ENCODE measurements at places on chromosomes 16 and 17.

DNA sequence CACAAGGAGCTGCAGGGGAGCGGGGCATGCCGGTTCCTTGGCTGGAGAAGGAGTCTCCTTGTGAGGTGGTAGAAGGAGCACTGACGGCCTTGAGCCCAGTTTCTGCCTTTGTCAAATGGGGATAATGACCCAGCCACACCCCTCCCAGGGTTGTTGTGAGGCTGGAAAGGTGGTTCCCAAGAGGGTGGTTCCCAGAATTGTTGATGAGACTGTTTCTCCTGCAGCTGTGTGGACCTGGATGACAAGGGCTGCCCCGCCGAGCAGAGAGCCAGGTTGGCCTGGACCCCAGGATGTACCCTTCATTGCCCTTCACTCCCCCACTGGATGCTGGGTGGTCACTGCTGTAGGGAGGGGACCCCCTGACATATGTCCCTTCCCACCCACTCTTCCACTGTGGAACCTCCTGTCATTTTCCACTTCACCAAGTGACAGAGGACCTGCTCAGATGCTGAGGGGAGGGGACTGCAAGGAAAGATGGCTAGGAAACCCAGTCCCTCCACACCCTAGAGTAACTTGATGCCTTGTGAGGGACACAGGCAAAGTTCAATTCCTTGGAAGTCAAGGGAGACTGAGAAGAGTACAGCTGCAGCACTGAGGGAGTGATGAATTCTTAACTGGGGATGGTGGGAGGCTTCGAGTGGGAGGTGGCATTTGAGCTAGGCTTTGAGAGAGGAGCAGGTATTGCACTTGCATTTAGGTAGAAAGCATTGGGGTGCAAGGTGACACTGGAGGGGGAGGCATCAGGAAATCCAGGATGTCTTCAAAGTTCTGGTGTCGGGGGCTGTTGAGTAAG, 10.6 kb downstream of the MIEN1 start:
- no peak for DNase-seq

DNA sequence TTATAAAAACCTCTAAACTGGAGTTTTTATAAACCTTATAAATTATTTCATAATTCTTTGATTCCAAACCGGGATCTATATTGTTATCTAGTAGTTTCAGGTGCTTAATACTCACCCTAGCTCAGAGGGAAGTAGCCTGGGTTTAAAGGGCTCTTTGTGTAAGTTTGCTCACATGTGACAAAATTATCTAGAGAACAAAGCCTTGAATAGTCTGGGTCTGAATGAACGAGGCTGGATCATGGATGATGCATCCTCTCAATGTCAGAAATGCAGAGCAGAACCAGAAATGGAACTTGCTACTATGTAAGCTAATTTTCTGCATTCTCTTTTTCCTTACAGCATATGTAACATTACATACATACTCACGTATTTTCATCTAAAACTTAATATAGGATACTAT, 103.9 kb upstream of the NETO2 start:
- DNase-seq: no peak

DNA sequence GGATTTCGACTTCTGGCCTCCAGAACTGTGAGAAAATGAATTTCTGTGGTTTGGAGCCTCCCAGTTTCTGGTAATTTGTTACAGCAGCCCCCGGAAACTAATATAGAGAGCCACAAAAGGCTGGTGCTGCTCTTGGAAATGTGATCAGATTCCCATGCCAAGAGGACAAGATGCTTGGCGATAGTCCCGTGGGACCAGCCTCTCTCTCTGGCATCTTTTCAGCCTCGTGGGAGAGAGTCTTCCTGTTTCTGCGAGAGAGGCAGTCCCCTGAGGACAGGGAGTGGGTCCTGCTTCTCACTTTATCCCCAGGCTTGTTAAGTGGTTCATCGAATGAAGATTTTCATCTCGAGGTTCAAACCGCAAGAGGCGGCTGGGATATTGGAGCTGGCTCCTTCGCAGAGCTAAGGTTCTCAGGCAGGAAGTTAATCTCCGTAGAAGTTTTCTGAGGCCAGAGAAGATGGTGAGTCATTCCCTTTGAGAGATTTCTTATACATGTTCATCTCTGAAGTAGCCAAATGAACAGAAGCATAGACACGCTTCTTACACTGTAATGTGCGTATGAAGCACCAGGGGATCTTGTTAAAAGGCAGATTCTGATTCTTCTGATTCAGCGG, 211.6 kb upstream of the SDK2 start:
- no peak for DNase-seq

DNA sequence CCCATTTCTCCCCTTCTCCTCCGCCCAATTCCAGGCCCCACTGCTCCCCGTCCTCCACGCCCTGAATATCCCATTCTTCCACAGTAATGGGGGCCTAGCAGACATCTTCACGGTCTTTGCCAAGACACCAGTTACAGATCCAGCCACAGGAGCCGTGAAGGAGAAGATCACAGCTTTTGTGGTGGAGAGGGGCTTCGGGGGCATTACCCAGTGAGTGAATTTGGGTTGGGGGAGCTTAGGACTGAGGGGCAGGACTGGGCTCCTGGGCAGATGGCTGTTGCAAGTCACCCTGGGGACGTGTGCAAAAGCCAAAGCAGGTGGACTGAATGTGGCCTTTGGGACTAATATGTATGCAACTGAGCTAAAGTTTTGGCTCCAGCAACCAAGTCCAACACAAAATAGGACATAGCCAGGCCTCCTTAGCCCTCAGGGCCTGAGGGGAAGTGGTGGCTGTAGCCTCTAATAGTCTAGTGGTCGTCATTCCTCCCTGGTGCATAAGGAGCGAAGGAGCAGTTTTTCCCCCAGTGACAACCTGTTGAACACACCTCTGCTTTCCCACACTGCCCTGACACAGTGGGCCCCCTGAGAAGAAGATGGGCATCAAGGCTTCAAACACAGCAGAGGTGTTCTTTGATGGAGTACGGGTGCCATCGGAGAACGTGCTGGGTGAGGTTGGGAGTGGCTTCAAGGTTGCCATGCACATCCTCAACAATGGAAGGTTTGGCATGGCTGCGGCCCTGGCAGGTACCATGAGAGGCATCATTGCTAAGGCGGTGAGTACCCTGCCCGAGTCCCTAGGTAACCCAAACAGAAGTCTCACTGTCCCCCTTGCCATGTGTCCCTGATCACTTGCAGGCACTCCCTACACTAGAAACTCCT, 2.6 kb downstream of the ACADVL start:
- DNase-seq: no peak

DNA sequence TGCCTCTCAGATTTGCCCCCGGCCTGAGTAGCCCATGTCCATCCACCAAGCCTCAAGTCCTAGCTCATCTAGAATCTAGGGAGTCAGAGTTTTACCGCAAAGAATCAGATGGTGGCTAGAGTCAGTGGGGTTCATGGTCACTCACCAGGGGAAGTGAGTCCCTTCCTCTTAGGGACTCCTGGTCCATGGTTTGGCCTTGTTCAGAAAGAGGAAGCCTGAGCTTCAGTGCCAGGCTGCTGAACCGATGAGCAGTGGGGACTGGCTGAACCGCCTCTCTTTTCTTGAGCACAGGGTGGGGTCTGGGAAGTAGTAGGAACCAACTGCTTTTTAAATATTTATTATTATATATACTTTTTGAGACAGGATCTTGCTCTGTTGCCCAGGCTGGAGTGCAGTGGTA, 160.3 kb downstream of the NTN1 start:
- no peak for DNase-seq

- DNase-seq: no peak
Observed at GRCh38 chr17:27538156-27538955, 82.1 kb downstream of the KSR1 start.

- DNase-seq: peak; percentile 60
Observed at GRCh38 chr16:8931859-8932258, 31.8 kb downstream of the USP7 start.

- no peak for DNase-seq
Observed at GRCh38 chr17:8695241-8695640, 49.4 kb downstream of the CCDC42 start.

DNA sequence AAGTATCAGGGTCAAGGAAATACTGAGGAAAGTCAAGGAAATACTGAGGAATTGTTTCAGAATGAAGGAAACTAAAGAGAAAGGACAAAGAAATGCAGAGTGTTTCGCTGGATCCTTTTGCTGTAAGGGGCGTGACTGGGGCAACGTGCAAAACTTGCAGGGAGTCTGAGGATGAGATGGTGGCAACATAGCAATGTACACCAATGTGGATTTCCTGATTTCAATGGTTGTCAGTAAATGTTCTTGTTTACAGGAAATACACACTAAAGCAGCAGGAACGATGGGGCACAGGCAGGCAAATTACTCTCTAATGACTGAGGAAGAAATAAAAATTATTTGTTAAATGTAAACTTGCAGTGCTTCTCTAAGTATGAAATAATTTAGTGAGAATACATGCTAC, 34.4 kb downstream of the ZZEF1 start:
- no peak for DNase-seq

GRCh38 chr17:56319531-56319930, 166.3 kb downstream of the ANKFN1 start:
- no peak for DNase-seq

GRCh38 chr16:63461248-63461841, 1425.1 kb upstream of the CDH8 start:
- DNase-seq: no peak

DNA sequence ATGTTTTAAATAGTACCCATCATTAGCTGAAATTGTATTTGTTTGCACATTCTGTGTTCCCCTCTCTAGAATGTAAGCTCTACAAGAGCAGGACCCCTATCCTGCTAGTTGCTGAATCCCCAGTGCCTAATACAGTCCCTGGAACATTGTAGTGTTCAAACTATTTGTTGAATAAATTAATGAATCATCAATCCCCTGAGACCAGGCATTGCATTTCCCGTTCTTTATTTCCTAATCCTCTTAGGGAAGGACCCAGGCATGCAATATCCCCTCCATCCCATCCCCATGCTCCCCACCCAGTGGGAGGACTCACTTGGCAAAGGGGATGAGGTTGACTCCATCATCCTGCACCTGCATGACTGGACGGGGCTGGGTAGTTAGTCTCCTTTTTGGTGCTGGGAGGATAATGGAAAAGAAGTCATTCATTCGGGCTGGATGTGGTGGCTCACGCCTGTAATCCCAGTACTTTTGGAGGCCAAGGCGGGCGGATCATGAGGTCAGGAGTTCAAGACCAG, 3.2 kb downstream of the INCA1 start:
- no peak for DNase-seq

- peak; percentile 86 for DNase-seq
Observed at GRCh38 chr17:81309140-81309858, 14.2 kb upstream of the SLC38A10 start.

DNA sequence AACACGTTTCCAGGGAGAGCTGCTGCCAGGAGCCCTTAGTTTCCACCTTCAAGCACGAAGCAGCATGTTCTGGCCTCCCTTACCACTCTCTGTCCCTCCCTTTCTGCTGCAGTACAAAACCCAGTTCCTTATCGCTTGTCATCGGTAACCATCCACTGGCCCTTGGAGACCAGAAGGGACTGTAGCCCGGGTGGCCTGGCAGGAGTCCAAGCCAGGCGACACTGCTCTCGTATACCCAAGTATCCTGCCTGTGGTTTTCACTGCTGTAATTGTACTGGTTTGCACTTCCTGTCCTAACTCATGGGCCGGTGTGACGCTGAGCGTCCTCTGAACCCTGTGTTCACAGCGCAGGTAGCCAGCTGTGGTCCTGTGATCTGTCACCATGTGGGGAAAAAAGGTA, 81.1 kb downstream of the MAF start:
- DNase-seq: no peak

DNA sequence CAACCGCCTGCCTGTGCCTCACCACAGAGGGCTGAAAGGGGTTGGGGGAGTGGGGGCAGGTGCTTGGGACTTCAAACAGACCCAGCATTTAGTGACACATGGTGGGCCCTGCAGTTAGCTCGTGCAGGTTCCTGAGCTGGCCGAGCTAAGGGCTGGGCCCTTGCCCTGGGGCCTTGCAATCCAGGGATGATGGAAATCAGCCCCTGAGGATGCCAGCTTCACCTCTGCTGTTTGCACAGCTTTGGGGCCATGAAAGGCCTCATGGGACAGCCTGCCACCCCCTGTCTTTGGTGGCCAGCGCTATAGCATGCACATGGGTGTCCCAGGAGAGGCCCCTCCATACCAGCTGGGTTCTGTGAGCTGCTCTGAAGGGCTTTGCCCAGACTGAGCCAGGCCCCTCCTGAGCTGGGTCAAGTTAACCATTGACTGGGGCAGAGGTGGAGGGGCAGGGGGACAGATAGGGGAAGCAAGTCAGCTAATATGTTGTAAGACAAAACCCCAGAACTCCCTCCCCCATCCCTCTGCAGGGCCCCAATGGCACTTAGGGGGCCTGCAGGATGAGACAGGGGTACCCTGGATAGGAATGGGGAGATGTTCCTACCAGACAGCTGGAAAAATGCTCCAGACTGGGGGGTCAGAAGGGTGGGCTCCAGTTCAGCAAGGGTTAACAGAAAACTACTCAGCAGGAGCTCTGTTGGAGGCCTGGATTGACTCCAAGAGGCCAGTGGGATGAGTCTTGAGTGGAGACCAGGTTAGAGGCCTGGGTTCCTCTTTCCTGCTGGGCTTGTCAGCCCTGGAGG, 692 bp downstream of the PRR15L start:
- no peak for DNase-seq

DNA sequence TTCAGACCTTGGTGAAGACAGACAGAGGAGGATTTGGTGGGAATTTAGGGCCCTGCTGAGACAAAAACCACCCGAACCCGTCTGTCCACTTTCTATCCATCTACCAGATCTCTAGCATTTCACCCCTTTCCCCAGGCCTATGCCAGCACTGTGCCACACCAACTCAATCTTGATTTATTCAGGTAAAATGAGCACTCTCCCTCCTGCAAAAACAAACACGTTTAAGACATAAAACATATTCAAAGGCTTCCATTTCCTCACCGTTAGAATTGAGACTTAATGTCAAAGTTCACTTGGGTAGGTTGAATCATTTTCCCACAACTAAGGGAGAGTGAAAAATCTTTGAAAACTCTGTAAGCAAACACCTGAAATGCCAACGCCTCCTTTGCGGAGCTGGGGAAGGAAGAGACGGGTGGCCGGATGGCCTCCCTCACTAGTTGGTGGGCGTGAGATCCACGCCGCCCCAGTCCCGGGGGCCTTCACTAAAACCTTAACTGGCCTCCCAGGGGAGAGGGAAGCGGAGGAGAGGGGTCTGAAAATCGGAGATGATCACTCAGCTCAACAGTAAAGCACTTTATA, 862 bp downstream of the DCAKD start:
- no peak for DNase-seq

DNA sequence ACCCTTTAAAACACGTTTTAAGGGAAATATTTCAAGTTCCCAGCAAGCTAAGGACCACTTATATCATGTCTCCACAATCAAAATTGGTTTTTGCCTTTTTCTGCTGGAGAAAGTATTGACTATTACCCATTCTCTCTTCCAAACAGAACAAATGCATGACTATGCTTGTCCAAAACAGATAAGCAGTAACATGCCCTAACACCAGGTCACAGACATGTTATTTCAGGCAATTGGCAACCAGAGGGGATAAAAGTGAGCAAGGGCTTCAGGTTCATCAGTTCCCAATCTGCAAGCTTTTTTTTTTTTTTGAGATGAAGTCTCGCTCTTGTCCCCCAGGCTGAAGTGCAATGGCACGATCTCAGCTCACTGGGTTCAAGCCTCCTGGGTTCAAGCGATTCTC, 15.0 kb downstream of the SKA2 start:
- no peak for DNase-seq
